ENCODE measurements at places on chromosomes 1 and 21.

- DNase-seq: no peak
These were observed 61.2 kb downstream of the TCP10L start for GRCh38 chr21:32523988-32524719.

GRCh38 chr1:55970526-55971110 is 608.7 kb downstream of the PLPP3 start:
- DNase-seq: no peak

DNA sequence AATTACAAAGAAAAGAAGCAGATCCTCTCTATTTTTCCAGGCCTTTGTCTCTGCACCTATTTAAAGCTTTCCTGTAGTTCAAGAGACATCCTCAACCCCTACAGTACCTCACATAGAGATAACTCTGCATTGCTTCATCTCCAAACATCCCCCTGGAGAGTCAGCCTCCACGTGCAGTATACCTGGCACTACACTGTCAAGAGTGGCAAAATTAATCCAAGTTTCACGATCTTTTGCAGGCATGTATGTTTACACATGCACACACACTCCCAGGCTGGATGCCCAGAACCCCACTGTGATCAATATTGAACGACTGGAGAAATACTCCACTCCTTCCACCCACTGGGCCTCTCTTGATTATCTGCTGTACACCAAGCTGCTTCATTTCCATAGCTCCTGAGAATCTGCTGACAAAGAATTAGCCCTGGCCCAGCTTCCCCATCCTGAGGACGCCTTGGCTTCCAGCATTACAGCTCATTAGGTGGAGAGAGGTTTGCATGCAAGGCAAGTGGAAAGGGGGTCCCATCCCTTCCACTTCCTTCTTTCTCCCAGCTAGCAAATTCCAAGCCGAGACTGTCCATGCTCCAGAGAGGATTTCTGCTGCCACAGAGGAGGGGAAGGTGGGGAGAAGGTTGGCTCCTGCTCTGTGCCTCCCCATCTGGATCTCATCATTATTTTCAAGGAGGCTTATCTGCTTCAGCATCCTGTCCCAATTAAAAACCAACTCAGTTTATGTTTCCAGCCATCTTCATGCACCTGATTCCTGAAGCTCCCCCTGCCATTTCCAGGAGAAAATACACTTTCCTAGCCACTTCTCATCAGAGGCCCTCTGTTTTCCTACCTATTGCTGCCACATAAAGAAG is 66.5 kb upstream of the GOLT1A start:
- DNase-seq: no peak

DNA sequence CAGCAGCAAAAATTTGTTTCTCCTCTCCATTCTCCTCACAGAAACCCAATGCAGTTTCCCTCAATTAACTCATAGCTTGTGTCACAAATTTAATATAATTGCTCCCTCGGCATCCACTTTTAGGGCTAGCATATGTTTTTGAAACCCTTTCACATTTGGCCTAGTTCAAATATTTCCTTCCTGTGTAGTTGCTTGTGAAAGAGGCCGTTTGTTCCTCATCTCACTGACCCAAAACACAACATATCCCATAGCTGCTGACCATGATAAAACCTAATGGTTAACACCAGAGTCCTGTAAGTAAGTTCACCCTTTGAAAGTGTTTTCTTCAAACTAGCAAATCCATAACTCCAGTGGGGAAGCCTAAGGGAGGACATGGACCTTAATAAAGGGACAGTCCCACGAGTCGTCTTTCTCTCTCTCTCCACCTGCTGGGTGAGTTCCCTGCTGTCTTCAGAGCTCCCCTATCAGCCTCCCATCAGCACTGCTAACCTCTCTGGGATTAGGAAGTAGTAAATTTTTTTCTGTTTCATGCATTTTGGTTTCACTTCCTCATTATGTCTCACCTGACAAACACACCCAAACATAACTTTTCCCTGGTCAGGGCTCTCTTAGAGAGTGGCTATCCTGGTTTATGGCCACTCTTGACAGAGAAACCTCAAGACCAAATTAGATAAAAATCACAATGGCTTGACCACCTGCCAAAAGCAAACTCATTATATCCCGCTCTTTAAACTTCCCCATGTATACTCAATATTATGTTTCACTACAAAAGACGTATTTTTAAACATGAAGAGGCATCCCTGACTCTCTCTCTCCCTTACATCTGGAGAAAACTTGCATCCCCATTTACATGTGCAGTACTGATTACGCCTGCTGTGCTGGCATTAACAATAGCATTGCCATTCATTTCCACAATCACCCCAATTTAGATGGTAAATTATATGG is 177.7 kb upstream of the HP1BP3 start:
- DNase-seq: no peak

- DNase-seq: no peak
These were observed 801 bp upstream of the GORAB start for GRCh38 chr1:170530972-170531757.

GRCh38 chr1:235932090-235932510 is 65.4 kb upstream of the LYST start:
- DNase-seq: no peak

- no peak for DNase-seq
These were observed 138.2 kb upstream of the CACNA1E start for GRCh38 chr1:181345146-181345545.

DNA sequence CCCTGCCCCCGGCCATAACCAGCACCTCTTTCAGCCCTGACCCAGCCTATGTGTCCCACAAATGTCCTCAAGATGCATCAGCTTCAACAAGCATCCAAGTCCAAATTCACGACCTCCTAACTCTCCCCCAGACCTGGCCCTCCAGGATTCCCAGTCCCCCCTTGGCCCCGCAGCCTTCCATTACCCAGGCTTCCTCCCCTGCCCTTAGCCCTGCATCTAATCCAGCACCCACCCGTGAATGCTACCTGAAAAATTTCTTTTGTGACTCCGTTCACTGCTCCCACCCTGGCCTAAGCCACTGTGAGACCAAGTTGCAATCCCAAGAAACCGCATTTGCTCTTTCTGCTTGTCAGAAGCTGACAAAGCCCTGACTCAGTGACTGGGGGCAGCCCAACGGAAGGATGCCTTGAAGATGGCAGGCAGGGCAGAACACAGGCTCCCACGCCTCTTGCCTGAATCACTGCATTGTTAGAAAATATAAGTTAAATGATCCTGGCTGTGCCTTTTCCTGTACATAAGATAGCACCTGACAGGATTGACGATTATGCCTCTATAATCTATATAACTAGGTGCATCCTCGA is 939 bp upstream of the MFAP2 start:
- no peak for DNase-seq

DNA sequence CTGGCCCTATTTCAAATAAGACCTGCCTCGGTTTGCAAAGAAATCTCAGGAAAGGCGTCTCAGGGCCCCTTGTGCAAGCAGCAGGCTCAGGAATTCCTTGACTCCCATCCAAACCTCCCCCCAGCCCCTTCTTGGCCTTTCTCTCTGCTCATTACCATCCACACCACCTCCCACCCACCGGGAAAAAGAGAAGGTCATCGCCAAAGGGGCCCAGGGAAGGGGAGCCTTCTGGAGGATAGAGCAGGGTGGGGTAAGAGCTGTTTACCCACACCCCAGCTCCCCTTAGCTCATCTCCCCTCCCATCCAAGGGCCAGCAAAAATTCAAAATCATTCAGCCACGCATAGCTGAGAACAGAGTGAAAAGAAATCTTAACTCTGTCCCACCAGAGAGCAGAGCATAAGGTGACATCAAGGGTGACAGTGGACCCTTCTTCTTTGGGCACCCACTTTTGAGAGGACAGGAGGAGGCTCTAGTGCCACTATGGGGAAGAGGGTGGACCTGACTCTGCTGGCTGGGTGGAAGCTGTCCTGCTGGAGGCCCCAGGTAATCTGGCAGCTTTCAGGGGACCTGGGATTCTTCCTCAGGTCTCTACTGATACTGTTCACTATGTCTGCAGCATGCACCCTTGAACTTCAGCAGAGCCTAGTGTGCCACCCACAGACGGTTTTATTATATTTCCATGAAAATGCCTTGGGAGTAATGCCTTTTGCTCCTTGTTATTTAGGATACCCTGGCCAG is 3.9 kb upstream of the WNT2B start:
- no peak for DNase-seq

DNA sequence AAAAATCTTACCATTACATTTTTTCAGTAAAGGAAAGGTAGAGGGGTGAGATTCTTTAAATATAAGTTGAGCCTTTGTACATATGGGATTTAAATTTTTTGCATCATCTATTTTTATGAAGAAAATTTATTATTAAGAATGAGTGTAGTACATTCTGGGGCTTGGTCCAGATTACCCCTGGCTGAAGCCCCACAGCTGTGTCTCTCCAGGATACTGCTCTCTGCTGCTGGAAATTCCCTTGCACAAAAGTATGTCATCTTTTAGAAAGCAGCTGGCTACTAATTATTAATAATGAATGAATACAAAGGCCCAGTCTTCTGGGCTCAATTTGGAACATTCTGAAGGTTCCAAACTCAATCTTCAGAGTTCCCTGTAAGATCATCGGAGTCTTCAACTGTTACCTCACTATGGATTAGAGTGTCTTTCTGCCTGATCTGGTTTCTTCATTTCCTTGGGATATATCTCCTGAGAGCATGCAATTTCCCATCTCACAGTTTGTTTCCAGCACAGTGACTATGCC is 428.6 kb upstream of the BRINP3 start:
- no peak for DNase-seq

DNA sequence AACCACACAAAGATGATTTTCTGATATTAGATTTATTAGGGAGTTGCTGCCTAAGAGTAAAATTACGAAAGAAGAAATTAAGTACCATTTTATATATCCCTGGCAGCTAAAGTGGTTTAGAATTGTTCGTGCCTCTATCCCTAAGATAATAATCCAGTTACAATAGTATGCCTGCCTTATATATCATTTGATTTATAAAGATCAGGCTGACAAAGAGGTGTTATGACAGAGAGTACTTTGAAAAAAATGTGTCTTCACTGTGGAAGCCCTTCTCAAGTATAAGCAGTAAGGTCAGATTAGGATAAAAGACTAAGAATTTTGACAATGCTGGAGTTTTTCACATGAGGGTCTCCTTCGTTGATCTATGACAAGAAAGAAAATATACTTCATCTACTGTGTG is 619.9 kb downstream of the ADGRL2 start:
- no peak for DNase-seq

- DNase-seq: no peak
These were observed 42.9 kb downstream of the FMN2 start for GRCh38 chr1:240134596-240134995.

- DNase-seq: peak; percentile 82
These were observed 150.1 kb upstream of the SOD1 start for GRCh38 chr21:31509194-31510017.

DNA sequence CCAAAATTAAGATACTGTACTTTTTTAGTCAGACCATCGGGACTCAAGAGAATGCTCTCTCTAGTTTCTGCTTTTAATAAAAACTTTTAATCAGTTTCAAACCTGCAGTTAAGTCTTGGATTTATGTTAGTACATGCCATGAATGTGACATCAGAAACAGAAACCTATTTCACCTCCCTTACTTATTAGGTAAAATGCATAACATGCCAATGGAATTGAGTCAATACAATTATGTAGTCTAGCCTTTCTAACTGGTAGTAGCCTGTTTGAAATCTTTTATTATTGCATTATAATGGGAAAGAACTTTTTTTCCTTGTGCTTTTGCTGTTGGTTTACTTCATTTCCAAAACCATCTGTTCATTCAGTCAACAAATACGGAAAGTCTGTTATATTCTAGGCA is 4.8 kb downstream of the PHACTR4 start:
- DNase-seq: no peak

DNA sequence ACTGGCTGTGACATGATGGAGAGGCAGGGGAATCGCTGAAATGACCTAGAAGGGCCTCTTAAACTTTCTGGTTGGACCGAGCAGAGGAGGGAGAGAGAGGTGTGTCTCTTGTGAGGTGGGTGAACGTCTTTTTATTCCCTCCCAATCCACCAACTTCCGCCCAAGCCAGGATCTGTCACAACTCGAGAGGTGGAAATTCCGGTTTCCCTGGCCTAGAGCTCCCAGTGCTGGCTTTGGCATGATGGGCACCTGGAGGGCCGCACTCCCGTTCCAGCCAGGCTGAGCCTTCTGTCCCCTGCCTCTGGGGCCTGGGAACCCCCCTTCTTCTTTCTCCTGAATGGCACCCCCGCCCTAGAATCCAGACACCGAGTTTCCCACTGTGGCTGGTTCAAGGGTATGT is at the start of gene SEMA4A:
TSS of gene SEMA4A (plus strand) at position 224 of the 400 bp plus-strand sequence. CDS start 994 bp downstream, outside the sequence.
- no peak for DNase-seq

DNA sequence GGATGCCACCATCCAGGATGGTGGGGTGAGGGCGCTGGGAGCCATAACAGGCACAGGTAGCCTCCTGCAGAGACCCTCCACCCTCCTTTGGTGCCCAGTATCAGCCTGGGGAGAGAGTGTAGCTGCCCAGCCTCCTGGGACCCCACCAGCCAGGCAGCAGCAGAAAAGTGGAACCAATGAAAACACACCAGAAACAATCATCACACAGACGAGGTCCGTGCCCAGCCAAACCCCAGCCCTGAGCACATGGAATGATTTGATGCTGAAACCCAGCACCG is 285.1 kb downstream of the PTPRU start:
- DNase-seq: no peak

DNA sequence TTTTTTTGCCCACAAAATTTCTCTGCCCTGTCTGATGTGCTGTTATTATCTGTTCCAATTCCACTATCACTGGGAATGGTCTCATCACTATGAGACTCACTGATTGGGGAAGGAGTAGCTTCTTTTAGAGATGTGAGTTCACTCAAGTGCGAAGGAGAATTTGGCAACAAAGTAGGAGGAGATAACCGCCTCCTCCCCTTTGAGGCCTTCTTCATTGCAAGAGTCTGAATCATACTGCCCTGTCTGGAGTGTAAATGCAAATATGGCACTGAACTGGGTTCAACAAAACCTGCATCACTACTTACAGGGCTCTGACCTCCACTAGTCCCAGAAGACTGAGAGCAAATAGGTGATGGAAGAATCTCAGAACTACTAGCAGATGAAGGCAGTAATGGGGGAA is 83.4 kb downstream of the ASH1L start:
- no peak for DNase-seq

DNA sequence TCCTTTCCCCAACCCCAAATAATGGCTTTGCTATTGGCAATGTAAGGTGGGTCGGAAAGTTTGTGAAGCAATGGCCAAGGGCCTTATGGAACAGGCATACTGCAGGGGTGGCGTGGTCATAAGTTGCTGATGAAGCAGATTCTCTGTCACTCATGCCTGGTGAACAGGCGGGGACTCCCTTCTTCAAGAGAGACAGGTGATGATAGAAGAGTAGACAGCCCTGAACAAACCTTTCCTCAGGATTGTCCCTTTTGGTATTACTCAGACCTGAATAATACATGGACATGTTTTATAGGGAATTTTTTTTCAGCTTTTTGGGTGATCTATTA is 12.7 kb downstream of the DDR2 start:
- no peak for DNase-seq

- DNase-seq: no peak
These were observed 86.0 kb downstream of the CCDC185 start for GRCh38 chr1:223479261-223479660.

- no peak for DNase-seq
These were observed 85.3 kb upstream of the RGS4 start for GRCh38 chr1:162983671-162984425.

DNA sequence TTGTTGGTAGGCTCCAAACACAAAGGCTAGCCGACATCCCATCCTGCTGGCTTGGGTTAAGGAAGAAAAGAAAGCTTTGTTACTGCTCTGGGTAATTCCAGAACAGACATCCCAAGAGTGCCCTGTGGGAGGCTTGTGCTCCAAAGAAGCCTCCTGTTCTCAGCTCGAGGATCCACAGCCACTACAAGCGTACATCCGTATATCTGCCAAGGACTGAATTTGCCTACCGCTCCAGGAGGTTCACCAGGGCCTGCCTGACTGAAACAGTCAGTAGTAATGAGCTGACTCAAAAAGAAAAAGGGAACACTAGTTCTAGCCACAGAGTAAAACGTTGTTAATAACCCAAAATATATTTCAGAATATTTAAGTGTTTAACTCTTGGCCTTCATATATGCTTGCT is 24.8 kb upstream of the MUTYH start:
- no peak for DNase-seq

All from CD4-positive, alpha-beta T cell treated with Interleukin-2 at 100 ng/mL for 4 hours (primary cell).